NCI-H1048 (cell line): ENCODE measurements at places on chromosomes 16 and 17.

GRCh38 chr17:27414271-27414670 lies 42.0 kb upstream of the KSR1 start:
- DNase-seq, result no peak

DNA sequence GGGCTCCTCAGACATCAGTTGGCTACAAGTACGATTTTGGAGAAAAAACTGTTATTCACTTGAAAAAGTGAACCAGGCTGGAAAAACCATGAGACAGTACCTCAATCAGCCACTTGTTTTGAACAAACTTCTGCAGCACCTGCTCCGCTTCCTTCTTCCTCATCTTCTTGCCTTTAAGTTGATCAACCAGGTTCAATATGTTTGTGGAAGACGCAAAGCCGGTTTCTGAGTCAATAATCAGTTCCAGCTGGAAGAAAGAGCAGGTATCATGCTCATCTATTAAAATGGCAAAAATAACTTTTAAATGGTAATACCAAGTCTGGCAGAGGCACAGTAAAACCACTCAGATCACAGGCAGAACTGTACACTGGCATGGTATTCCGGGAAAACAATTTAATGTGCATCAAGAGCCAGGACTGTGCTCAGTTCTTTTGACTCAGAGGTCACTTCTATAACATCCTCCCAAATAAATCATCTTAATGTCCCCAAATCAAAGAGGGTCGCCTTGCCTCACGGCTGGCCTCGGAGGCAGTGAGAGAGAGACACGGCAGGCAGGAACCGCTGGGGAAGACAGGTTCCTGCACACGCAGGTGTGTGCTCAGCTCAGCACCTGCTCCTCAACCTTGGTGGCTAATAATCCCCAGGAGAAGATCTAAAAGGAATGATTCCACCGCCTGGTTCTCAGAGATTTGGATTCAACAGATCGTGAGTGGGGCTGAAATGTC lies 29.7 kb downstream of the KDM8 start:
- DNase-seq, result no peak

DNA sequence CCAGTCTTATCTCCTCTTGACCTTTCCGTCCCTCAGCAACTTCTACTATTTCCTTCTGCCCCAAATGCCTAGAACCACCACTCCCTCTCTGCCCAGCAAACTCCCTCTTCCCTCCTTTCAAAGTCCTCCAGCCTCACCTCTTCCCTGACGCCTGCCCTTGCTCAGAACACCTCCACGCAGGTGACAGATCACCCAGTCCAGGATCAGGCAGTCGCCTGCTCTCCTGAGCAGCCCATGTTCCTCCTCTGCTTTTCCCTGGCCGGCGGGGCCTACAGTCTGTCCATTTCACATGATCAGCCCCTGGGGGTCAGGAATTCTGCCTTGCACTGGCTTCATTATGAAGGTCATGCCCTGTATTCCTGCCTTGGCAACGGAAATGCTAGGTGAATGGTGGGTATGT lies 422 bp downstream of the CD300LF start:
- DNase-seq, result no peak

- DNase-seq, result no peak
These were observed 495.4 kb downstream of the TOX3 start for GRCh38 chr16:52051414-52052172.

- no peak for DNase-seq
These were observed 12.8 kb upstream of the GFAP start for GRCh38 chr17:44928136-44928535.

DNA sequence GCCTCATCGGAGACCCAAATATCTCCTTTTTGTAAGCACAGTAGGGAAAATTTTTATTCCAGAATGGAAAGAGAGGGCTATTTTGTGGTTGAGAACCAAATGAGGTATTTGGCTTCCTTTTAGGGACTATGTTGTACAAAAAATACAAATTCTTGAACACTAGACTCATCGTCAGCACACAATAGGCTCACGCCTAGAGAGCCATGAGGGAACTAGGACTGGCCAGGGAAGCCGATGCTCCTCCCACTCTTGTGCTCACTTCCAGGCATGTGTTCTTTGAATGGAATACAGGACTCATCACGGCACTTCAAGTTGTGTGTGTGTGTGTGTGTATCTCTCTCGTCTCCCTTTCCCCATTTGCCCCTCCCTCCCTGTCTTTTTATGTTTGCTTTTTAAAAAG lies 17.8 kb upstream of the BLMH start:
- no peak for DNase-seq

DNA sequence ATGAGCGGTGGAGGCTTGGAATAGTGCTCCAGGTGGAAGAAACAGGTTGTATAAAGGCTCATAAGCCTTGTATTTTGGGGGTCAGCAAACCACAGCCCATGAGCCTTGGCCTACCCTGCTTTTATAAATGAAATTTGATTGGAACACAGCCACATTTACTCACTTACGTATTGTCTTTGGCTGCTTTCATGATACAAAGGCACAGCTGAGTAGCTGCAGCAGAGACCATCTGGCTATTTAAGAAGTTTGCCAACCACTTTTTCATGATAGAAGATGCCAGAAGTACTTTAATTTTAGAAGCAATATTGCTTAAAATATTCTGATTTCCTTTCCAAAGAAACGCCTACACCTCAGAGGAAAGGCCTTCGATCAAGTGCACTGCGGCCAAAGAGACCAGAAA lies 73.8 kb downstream of the C17orf58 start:
- no peak for DNase-seq

DNA sequence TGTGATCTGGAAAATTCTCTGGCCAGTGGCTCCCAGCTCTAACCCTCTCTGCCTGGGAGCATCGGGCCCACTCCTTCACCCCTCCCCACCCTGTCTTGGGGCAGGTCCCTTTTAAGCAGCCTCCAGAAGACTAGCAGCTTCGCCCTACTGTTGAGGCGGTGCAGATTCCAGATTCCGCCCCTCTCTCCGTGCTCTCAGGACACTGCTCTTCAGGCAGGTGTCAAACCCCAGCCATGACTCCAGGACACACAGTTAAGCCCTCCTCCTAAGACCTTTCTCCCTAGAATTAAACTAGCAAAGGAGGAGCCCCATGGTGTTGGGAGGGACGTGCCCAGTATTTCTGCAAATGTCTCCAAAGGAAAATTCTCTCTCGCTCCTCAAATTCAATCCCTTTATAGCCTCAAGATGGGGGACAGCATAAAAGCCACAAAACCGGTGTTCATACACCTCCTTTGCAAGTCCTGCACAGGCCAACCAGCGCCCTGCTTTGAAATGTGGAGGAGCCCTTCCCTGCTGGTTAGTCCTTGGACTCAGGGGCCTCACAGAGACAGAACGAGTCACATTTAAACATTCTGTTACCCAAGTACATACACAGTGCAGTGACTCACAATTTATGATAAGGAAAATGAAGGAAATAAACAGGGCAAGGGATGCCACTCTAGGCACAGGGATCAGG lies 7.2 kb downstream of the LPO start:
- DNase-seq, result no peak

- peak; percentile 19 for DNase-seq
These were observed at the start of gene LRRC75A for GRCh38 chr17:16491703-16492612. Gene LRRC75A (minus strand): TSS chr17:16492193. CDS start chr17:16491990, 203 bp downstream.

- no peak for DNase-seq
These were observed 19.1 kb downstream of the ETV4 start for GRCh38 chr17:43526886-43527648.

GRCh38 chr16:85429776-85430522 lies 183.2 kb upstream of the GSE1 start:
- no peak for DNase-seq

GRCh38 chr16:84379008-84379708 lies 10.8 kb downstream of the ATP2C2 start:
- no peak for DNase-seq

- DNase-seq, result no peak
These were observed 13.7 kb downstream of the AP1G1 start for GRCh38 chr16:71794943-71795342.

GRCh38 chr16:72397876-72398275 lies 225.9 kb upstream of the PMFBP1 start:
- no peak for DNase-seq

- DNase-seq, result no peak
These were observed 73.0 kb downstream of the PITPNC1 start for GRCh38 chr17:67449845-67450755.

- DNase-seq, result no peak
These were observed 26.4 kb upstream of the RPL38 start for GRCh38 chr17:74177018-74177450.

DNA sequence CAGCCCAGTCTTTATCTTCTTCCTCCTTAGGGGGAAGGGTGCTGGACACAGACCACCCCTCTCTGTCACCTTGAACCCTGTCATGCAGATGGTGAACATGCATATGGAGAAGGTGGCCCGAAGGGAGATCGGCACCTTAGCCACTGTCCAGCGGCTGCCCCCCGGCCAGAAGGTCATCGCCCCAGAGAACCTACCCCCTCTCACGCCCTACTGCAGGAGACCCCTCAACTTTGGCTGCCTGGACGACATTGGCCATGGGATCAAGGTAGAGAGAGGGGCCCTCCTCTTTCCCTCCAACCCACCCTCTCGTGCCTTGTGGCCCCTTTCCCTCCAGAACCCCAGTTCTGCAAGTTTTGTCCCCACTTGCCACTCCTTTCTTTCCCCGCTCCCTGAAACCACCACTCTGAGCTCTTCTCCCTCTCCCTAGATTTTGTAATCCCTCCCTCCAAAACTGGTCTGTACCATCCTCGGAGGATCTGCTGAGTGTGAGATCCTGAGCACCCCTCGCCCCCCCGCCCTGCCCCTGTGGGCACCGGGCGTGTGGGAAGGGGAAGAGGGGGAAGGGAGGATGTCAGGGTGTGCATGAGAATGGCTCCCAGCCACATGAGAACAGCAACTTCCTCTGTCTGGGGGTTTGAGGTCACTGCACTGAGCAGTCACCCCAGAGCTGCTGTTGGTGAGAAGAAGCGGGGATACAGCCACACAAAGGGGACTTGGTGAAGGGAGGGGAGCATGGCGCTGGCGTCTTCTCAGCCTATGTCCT lies 7.3 kb downstream of the ABI3 start:
- no peak for DNase-seq

- no peak for DNase-seq
These were observed 92.9 kb upstream of the SALL1 start for GRCh38 chr16:51243936-51244436.

- no peak for DNase-seq
These were observed 62.6 kb downstream of the AMFR start for GRCh38 chr16:56362706-56363105.

DNA sequence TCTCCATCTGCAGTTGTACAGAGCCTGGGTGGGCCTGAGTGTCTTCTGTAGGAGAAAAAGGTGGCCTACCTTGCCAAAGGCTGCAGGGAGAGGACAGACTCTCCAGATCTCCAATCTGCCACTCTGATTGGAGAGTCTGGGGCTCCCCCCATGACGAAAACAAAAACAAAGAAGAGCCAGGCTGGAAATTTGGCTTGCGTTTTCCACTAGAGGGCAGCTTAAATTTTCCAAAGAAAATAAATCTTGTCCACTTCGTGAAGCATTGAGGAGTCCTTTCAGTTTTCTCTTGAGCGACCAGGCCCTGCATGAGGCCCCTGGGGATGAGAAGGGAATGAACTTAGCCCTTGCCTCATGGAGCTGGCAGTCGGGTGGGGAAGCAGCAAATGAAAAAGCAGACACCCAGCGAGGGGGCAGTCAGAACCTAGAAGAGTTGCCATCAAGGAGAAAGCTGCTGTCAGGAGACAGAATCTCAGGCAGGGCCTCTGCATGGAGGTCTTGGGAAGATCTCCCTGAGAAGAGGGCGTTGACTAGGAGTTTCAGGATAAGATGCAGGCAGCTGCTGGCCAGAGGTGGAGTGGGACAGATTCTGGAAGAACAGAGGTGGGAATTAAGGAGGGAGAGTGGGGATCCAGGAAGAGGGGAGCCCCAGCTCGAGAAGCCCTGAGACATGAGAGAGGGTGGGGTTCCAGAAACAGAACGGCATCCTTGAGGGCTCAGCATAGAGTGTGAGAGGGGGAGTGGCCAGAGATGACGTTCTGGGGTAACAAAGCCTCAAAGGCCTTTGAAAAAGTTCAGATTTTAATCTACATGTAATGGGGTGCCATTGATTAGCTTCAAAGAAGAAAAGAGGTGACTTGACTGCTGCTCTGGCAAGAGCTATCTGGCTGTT lies 8.4 kb upstream of the SHCBP1 start:
- DNase-seq, result no peak

DNA sequence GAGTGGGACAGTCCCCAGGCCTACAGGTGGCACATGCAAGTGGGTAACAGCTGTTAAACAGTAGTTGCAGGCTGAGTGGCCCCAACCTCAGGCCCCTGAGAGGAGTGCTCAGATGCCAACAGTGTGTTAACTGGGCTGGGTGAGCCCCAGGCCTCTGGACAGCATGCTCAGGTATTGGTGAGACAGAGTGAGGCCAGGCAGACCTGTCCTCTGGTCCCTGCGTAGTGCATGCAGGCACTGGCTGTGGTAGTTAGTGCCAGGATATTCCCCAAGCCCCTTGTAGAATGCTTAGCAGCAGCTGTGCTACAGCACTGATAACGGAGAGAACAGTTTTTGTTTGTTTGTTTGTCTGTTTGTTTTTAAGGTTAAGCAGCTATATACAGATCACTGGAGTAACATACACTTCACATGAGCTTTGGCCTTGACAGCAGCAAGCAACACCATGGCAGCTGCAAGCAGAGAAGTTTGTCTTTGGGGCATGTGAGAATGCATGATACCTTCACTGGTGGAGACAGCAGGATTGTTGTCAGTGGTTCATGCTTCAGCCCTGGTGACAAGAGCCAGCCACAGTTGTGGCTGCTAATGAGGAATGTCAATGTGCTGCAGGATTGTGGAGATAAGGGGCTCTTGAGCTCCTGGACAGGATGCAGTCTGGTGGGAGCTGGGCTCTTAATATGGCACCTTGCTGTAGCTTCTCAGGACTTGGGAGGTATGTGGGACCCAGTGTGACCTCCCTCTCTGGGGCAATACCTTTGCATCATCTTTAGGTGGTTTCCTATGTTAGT lies 614.4 kb downstream of the CDH11 start:
- no peak for DNase-seq

- DNase-seq, result no peak
These were observed 143.9 kb downstream of the KCNJ2 start for GRCh38 chr17:70313086-70313852.

- DNase-seq, result no peak
These were observed 72.3 kb downstream of the SEC14L1 start for GRCh38 chr17:77212833-77213777.

DNA sequence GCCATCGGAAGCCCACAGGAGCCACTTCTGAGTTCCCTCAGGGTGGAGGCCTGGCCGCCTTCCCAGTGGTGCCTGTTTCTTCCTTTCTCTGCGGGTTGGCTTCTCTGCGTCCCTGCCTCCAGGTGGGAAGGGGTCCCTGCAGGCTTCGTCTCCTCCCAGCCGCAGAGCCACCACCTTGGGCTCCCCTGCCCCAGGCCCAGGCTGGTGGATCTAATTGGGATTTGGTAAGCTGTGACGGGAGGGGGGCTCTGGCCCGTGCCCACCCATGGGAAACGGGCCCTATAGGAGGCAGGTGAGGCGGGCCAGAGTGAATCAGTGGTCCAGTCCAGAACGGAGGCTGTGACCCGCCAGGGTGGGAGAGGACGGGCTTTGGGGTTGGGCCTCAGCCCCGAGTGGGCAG lies 32.1 kb downstream of the JPH3 start:
- DNase-seq, result no peak
